ENCODE measurements at places on chromosomes 11 and 22.
A peak's percentile ranks its signal among the peaks of the same experiment; 100 is the strongest.

DNA sequence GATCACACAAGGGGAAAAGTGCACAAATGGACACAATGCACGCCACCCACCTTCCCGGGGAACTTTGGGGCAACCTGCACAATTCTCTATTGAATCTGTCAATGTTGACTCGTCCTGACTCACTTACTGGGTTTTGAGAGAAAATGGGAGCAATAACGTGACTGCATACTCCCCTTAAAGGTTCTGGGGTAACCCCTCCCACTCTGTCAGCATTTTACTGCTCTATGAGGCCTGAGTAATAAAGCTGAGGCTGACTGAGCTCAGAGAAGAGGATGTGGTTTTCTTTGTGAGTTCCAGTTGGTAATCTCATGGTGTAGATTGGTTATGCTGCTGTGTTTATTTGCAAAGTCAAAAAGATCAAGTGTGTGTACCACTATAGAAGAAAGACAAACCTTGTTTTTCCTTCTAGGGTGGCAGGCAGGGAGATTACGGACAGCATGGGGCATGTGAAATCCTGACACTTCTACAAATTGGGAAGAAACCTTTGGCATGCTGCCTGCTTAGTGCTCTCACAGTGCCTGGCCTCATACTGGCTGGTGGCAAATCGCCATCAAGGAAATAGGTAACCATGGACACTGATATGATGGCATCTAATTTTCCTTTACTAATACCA, 16.1 kb upstream of the APOA1 start:
- peak; percentile 25 for DNase-seq

GRCh38 chr11:108167624-108168023, 46.3 kb downstream of the ACAT1 start:
- DNase-seq, result no peak

GRCh38 chr22:30743257-30744020, 48.8 kb downstream of the OSBP2 start:
- DNase-seq, result no peak

- no peak for DNase-seq
Observed at GRCh38 chr11:36023922-36024321, 80.1 kb downstream of the LDLRAD3 start.

Data from stimulated activated CD8-positive, alpha-beta memory T cell treated with anti-CD3 and anti-CD28 coated beads, Interleukin-12 subunit alpha, Interleukin-12 subunit beta, amount 100 ng/mL, for 4 hours (primary cell).